ENCODE measurements at places on chromosomes 2 and 18.

- no peak for DNase-seq
Measured at GRCh38 chr2:47232738-47233415, 77.8 kb upstream of the STPG4 start.

DNA sequence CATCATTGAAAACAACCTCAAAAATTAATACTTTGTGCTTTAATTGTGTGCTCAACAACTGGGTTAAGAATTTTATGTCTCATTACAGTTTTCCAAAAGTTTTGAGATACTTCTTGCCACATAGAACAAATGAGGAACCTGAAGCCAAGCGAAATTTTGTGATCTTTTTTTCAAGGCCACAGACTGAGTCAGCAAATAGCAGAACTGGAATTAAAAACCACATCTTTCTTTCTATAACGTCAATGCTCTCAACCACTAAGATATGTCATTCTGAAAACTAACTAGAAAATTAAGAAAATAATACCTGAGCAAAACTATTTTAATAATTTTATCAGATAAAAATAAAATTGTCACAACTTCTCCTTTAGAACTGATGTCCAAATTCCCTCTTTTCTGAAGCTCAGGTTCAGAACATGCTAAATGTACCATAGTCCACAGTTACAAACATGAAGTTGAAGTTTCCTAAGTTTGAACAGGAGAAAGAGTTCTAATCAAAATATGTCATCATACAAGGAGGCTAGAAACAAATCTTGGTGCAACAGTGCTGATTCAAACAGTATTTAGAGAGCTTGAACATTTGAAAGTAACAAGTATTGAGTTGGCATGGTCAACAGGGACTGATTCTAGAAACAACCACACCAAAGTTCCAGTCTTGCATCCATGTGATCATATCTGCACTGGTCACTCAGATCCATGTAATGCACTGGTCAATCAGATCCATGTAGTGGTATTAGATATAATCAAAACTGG is 27.6 kb upstream of the CALCRL start:
- DNase-seq = no peak

GRCh38 chr2:202122980-202123720 is 50.1 kb downstream of the KIAA2012 start:
- no peak for DNase-seq

- no peak for DNase-seq
Measured at GRCh38 chr2:213425618-213426017, 141.4 kb downstream of the SPAG16 start.

- no peak for DNase-seq
Measured at GRCh38 chr2:128622955-128623620, 304.4 kb upstream of the HS6ST1 start.

- DNase-seq = no peak
Measured at GRCh38 chr18:74722237-74722636, 124.6 kb downstream of the ZNF407 start.
